Memory B cell (primary cell): ENCODE measurements at places on chromosomes 2 and 18.

DNA sequence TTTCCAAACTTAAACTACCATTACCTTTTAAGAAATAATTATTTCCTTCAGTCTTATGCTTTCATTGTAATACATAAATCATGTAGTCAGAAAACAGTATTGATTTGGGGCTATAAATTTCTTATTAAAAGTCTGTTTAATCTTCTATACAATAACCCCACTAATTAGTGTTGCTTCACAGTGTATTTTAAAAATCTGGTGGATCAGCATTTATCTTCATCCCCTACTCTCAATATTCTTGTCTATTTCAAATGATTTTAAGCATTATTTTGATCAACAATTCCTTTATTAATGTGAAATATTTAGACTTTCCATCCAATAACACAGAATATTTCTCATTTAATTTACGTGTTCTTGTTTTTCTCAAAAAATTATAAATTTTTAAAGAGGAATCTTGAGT, 32.5 kb upstream of the SDC1 start:
- no peak for DNase-seq

DNA sequence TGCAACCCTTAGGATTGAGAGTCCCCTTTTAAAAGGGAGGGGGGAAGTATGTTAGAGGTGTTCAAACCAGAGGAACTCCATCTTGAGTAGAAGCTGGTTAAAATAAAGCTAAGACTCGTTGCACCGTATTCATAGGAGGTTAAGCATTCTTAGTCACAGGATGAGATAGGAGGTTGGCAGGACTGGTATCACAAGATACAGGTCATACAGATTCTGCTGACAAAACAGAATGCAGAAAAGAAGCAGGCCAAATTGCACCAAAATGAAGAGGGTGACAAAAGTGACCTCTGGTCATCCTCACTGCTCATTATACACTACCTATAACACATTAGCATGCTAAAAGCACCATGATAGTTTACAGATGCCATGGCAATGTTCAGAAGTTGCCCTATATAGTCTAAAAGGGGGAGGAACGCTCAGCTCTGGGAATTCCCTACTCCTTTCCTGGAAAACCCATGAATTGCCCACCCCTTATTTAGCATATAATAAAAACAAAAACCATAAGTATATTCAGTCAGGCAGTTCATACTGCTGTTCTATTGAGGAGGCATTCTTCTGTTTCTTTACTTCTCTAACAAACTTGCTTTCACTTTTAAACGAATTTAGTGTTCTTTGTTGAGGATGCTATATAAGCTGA, 192.2 kb upstream of the NDUFV2 start:
- no peak for DNase-seq

GRCh38 chr2:65638443-65638842, 206.0 kb upstream of the SPRED2 start:
- DNase-seq: no peak

DNA sequence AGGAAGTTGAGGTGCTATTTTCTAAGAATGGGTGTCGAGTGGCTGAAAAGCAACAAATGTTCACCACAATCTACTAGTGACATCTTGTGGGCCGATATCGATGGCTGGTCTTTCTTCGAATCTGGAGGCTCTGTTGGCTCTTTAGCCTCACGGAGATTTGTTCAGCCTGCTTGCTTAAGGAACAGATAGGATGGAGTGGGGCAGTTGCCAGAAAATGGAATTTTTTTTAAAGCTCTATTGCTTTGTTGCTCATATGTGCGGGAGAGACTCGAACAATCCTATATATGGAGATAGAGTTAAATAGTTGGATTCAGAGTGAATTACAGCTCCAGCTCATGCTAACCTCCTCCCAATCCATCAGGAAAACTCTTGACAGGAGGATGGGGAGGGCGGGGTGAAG, 70.9 kb upstream of the LYPD6B start:
- DNase-seq: no peak

GRCh38 chr2:166944909-166945308, 56.6 kb downstream of the XIRP2 start:
- DNase-seq: no peak

GRCh38 chr2:143083636-143084035, 45.6 kb upstream of the ARHGAP15 start:
- DNase-seq: no peak
